Activated CD8-positive, alpha-beta T cell treated with anti-CD3 and anti-CD28 coated beads for 36 hours (primary cell): ENCODE measurements at places on chromosomes 11 and 22. TPM values are rescaled to one million over a fixed set of nuclear protein-coding genes. Genes with fewer than 3 reads are reported as not detected.
A peak's percentile ranks its signal among the peaks of the same experiment; 100 is the strongest.

GP1BB gene
- total RNA-seq, result not detected

ACRV1 gene
- total RNA-seq, result not detected

HBG2 gene
- not detected for total RNA-seq

OR10D3 gene
- total RNA-seq, result not detected

TMEM45B gene
- total RNA-seq, result 0.49 TPM

RFPL1 gene
- not detected for total RNA-seq

TOP3B gene
- 33.6 TPM for total RNA-seq

NUP160 gene
- total RNA-seq, result 76.4 TPM

SLC6A5 gene
- total RNA-seq, result not detected

- DNase-seq, result peak; percentile 85
These were observed 11.0 kb downstream of the MPZL3 start for GRCh38 chr11:118240999-118241763.

DNA sequence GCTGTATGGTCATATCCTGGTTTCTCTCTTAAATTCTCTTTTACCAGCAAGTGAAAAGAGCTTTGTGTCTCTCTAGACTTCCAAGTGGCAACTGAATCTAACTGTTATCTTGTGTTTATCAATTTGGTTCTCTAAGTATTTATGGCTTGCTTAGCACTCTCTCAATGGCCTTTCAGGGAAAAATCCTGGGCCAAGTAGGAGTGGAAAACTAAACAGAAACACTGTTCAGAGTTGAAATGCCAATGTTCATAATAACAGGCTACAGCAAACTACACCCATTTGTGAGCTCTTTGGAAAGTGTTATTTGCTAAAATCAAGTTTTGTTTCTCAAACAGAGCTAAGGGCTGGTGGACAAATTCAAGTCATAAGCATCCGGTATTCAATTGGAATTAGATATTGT lies 10.1 kb downstream of the MMP12 start:
- no peak for DNase-seq

DNA sequence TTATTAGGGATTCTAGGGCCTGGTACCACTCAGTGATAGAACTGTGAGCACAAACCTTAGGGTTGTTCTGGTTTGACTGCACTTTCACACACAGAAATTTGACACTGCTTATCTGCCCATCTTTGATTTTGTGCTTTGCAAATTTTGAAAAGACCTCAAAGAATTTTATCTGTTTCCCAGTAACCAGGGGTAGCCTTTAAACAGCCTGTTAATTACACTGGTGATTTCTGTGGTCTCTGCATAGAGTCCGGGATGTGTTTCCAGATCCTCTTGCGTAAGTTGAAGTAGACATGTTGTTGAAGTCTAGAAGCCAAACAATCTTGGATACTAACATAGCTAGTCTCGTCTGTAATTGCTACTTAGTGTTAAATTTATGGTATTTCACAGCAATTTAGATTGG lies 75.3 kb downstream of the C22orf31 start:
- DNase-seq, result no peak

GRCh38 chr22:44186737-44187136 lies 6.0 kb downstream of the PARVG start:
- DNase-seq, result no peak

- DNase-seq, result no peak
These were observed 104.3 kb downstream of the TRAF6 start for GRCh38 chr11:36405585-36406367.

DNA sequence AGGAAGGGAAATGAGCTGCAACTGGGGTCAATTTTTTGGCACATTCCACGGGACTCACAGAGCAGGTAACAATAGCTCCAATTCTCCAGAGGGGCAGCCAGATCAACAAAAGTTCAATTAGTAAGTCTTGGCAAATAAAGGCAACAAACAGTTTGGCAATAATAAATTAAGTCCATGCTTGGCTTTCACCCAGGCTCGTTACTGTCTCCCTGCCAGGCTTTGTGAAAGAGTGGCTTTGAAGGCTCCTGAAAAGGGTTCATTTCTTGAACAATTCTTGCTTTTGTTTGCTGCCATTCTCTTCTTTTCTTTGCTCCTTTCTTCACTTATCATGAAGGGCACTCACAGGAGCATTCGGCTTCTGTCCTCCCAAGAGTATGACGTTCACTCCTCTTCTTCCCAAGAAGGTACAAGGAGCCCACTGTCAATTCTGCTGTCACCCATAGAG lies 123.3 kb downstream of the APIP start:
- DNase-seq, result no peak

DNA sequence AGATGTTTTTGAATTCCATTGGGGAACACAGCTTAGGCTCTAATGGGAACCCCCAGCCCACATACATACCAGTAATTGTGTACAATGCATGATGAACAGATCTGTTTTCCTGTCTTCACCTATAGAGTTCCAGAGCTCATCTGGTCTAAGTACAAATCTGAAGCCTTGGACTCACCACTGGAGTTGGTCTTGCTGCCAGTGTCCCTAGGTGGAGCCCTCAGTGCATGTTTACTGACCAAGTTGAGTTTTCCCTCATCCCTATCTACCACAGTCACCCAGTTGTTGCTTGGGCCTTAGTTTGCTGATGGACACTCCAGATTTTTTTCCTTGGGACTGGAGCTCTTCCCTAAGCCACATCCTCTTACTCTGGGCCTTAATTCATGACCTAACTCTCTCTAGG lies 159.2 kb upstream of the DDI1 start:
- DNase-seq, result no peak

DNA sequence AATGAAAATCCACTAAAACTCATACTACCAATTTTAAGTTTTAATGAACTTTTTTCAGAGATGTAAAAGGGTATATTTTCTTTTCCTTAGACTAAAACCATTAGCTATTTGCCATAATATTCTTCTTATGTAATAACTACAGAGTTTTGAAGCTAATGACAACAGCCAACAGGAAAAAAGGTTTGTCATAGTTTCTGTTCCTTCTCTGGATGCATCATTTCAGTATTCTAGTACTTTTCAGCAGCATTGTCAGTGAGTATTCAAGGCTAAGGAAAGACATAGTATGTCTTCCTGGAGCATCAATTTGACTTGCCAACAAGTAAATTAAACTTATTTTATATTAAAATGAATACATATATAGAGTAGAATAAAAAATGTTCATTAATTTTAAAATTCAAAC lies 166.0 kb downstream of the METTL15 start:
- DNase-seq, result no peak

- no peak for DNase-seq
These were observed 251.4 kb downstream of the DDX10 start for GRCh38 chr11:108916290-108916689.

DNA sequence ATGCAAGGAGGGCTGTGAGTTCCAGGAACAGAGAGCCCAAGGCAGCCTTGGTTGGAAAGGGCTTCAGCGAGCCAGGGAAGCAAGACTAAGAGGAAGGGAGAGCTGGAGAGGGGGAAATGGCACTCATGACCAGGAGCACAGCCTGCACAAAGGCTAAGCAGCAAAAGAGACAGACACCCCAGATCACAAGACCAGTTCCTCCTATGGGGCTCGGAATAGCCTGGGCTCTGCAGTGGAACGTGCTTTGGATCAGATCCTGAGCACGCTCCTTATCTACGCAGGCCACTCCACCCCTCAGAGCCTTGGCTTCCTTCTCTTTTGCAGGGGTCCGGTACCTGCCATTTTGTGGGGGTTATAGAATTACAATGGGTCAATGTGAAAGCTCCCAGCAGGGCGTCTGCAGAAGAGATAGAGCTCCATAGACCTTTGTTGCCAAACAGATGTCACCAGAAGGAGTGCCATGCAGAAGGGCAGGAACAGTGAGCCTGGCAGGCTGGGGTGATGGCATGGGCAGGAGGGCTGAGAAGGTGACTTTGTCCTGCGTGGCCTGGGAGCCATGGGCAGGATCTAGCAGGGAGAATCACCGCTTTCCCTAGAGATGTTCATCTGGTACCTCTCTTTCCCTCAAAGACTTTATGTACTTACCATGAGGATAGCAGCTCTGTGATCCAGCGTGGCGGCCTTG lies 33.8 kb downstream of the ZC3H7B start:
- no peak for DNase-seq

GRCh38 chr11:123301013-123301591 lies 106.1 kb upstream of the CLMP start:
- no peak for DNase-seq

DNA sequence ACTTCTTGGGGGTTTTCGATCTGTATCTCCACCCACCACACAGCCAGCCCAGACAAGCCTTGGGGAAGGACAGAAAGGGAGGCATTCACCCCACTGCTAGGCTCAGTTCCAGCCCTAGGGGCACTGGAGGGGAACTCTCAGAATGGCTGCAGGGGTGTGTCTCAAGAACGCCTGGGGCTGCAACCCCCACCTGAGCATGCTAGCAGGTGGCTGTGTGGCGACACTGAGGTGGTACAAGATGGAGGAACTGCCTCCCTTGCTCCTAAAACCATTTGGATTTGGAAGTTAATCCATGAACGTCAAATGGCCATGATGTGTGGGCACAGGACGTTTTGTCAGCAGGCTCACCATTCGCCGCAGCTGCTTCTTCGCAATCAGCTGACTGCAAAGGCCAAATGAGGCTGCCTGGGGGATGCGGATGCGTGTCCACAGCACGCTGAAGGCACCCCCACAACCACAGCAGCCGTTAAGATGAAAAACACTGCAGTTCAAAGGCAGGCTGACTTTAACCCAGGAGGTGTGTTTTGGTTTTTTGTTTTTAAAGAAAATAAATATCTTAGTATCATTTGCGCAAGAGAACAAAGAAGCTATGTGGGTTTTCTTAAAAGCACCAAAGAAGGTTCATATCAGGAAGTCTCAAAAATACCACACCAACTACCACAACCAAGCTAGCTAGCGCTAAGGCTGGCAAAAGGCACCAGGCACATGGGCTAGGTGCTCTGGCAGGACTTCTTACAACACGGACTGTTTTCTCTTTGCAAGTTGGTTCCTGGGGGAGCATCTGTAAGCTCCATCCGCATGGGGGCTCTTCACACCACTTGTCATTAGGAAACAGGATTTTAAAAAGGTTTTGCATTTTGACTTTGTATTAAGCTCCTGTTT lies 22.2 kb upstream of the NAP1L4 start:
- peak; percentile 92 for DNase-seq

DNA sequence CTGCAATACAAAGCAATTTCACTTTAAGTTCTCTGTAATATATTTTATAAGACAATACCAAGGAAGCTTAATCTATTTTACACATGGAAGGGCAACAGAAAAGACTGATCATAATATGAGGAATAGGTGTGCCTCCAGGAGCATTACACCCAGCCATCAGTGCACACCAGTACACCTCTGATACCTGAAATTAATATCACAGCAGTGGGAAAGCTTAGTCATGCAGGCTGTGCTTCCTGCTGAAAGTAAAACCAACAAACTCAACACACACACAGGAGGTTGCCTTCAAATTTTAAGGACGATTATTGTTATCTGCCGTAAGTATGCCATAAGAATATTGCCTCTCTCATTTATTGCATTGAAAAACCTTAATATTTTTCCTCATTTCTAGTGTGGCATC lies 1119.1 kb upstream of the TENM4 start:
- no peak for DNase-seq

DNA sequence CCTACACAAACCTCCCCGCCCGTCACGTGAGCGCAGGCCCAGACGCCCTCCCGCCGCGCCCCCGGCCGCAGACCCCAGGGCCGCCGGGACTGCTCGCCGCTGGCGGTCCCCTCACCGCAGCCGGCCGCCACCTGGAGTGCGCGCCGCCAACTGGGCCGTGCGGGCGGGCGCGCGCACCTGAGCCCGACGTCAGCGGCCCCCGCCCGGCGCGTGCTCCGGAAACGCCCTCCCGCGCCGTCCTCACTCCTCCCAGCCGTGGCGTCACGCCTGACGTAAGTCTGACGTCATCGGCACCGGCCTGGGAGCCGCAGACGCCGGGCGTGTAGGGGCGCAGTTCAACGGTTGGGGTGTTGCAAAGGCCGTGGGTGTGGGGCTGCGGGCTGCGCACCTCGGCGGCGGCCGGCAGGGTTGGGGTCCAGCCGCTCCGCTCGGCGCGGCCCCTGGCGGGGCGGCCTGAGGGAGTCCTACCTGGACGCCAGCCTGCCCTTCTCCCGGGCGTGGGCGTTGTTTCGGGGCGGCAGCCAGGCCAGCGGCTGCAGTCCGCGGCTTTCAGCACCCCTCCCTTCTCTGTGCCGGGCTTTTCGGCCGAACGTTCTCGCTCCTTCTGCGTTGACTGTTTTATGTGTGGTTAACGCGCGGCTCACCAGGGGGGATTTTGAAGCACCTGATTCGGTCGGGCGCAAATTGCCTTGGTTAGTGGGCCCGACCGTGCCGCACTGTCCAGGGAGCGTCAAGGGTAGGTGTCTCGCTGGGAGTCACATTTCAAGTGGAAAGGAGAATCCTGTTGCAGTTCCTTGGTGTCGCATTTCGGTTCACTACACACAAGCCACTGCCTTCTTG lies at the start of gene JOSD1:
Gene JOSD1 (minus strand): TSS at position 155 of the 840 bp plus-strand sequence. CDS start 956 bp downstream, outside the sequence.
- peak; percentile 98 for DNase-seq

DNA sequence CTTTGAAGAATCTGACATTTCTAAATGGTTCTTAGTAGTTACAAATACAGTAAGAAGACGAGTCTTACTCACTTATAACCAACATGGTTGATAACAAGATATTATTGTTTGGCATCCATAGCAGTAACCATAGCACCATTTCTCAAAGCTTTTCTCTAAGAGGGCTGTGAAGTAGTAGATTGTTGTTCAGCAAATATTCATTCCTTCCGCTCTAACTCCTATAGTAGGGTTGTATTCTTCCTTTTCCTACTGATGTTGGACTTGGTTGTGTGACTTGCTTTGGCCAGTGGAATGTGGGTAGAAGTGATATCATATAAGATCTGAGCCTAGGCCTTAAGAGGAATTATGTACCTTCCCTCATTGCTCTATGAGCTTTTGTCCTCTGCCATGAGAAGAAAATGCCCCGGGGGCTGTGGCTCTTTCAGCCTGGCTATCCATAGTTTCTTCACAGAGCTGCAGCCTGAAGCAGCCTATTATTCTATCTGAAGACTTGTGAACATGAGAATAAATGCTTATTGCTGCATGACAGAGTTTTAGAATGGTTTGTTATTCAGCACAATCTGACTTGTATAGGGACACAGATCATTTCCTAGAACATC lies 28.9 kb upstream of the ZBED5 start:
- DNase-seq, result no peak

DNA sequence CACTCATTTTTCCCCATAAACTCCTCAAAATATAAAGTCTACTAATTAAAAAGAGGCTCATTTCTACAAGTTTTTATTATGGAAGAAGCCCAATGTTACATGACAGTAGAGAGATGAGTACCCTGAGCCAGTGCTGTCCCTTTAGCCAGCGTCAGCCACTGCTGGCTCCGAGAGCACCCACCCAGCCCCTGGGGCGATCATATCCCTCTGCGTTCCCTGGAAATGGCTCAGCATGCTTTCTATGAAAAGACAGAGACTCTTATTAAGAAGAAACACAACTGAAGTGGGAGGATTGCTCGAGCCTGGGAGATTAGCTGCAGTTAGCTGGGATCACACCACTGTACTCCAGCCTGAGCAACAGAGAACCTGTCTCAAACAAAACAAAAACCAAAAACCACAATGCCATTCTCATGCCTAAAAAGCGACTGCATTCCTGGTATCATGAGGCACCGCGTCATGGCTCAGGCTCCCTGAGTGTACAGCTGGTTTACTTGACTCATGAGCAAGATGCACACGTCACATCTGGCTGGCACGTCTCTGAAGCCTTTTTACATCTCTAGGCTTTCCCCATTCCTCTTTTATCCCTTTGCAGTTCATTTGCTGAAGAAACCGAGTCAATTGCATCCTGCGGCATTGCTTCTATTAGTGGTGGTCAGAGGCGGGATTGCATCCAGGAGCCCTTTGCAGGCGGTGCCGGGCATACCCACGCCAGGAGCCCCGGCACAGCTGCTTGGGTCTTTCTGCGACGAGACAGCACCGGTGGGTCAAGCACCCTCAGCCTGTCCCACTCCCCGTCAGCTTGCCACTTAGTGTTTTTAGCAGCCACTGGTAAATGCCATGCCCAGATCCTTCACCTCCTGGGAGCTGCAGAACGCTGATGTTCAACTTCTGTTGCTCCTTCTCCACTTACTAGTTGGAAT lies 119.9 kb downstream of the CTTN start:
- DNase-seq, result no peak
